Left renal cortex interstitium (tissue), 4 donors: ENCODE measurements at places on chromosomes 2 and 18. TPM values are rescaled to one million over a fixed set of nuclear protein-coding genes. Genes with fewer than 3 reads are reported as not detected.

GRCh38 chr2:74979844-74980243 is 21.4 kb downstream of the POLE4 start:
- DNase-seq = no peak

GRCh38 chr18:32507093-32507492 is 36.4 kb upstream of the GAREM1 start:
- no peak for DNase-seq

- DNase-seq = no peak
Measured at GRCh38 chr2:120829633-120830025, 94.0 kb downstream of the GLI2 start.

The SNORC gene
- polyA plus RNA-seq = 1.8 TPM
